ENCODE measurements at places on chromosomes 1 and 21.
A peak's percentile ranks its signal among the peaks of the same experiment; 100 is the strongest.

GRCh38 chr1:59828160-59828559 lies 13.4 kb downstream of the HOOK1 start:
- no peak for DNase-seq

DNA sequence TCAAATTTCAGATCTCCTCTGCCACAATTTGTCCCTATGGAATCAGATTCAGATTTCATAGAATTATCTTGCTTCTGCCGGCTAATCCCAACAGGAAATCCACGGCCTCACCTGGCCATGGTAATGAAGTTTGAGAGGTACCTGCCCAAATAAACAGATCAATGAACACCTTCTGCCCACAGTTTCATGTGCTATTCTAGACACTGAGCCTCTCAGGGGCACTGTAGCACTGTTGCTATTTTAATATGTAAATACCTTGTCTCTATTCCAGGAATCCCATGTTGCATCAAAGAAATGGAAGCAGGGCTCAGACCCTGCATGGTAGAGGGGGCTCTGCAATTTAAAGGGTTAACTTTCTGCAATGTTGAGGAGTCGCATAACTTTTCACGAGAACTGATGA lies 593.1 kb downstream of the PTBP2 start:
- DNase-seq = peak; percentile 21

DNA sequence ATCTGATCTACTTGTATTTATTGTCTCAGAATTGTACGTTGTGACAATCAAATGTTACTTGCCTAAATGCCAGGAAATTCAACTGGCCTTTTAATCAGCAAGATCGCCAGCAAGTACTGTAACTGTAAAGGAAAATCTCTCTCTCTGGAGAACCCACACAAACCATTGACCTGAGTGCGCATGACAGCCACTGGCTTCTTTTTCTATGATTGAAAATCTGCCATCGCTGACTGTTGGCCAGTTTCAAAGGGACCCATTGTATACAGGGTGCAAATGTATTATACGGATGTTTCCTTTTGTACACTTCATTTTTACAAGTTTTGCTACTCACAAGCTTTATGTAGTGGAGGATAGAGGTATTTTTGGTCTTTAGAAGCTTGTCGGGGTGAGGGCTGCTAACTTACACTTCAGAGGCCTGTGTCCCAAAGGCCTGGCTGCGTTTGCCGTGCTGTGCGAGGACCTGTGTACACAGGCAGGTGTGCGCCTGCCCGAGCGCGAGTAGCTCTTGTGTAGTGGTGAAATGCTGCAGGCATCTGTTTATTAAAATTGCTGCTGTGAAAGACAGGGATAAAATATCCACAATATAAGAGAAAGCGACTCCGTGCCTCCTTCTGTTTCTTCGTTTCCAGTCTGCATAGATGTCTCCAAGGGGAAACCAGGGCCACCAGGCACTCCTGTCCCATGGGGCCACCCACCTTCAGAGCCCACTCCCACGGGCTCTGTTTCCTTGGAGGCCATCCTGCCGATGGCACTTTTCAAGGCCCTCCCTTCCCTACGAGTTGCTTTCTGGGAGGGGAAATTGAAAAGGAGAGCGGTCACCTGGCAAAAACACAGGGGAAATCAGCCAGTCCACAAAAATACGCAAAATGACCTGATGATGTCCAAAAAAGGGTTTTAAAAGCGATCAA lies 25.3 kb upstream of the TRAPPC10 start:
- DNase-seq = no peak

- DNase-seq = no peak
Observed at GRCh38 chr1:181712711-181713110, 229.4 kb downstream of the CACNA1E start.

DNA sequence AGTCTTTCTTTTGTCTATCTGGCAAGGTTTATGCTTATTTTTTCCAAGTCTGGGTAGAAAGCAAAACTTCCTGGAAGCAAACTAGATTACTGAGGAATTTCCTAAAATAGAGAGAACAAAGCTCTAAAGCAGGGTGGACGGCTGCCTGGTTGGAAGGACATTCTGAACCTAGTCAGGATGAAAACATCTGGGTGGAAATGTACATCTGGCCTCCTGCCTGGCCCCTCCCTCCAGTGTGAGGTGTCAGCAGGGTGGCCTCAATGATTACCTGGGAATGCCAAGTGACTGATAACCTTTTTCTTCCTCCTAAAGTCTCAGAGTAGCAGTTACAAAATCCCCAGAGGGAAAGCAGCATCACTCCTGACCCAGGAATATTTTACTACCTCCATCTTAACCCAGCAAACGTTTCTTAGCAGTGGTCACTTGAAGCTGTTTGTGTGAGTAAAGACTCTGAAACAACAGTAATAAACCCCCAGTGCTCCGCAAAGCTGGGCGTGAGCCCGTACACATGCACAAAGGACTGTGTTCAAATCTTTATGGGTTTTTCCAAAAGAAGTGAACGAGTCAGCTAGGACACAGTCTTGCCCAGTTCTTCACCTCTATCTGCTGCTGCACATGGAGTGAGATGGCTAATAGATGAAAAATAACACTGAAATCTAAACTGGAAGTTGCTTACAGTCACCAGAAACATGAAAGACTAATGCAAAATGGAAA lies 18.9 kb downstream of the ANGPTL7 start:
- no peak for DNase-seq

All from NCI-H146 (cell line).